ENCODE measurements at places on chromosomes 13 and 19.

DNA sequence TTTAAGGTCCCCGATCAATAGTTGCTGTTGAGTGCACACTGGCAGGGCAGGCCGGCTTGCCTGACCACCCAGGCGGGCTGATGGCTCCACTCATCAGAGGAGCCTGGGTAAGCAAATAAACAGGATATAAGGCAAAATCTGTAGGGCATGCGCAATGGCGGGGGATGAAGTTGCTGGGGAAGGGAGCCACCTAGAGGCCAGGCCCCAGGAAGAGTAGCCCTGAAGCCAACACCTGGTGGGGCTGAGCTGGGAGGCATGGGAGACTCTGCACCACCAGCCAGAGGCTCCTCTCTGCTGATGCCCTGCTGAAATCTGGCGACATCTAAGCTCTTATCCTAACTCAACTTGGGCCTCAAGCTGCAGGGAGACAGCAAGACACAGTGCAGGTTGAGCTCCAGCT, 324.3 kb downstream of the ZNF536 start:
- DNase-seq = no peak

- no peak for DNase-seq
Observed at GRCh38 chr13:40336228-40337221, 329.9 kb downstream of the FOXO1 start.

- no peak for DNase-seq
Observed at GRCh38 chr13:113126265-113127150, 3.9 kb downstream of the F10 start.

DNA sequence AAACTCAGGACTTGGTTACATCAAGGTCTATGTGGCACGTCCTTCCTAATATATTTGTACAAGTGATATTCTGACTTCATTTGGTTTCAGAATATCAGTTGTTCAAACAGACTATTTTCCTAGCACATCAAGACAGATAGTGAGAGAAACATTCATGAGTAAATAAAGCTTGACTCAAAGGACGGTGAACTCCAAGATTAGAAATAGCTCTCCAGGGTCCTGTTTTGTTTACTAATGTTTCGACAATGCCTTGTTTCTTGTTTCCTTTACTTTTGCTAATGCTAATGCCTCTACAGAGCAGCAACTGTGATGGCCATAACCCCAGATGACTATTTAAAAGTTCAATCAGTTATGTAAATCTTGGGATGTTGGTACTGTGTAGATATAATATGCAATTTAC, 313.9 kb downstream of the KLF12 start:
- DNase-seq = no peak

DNA sequence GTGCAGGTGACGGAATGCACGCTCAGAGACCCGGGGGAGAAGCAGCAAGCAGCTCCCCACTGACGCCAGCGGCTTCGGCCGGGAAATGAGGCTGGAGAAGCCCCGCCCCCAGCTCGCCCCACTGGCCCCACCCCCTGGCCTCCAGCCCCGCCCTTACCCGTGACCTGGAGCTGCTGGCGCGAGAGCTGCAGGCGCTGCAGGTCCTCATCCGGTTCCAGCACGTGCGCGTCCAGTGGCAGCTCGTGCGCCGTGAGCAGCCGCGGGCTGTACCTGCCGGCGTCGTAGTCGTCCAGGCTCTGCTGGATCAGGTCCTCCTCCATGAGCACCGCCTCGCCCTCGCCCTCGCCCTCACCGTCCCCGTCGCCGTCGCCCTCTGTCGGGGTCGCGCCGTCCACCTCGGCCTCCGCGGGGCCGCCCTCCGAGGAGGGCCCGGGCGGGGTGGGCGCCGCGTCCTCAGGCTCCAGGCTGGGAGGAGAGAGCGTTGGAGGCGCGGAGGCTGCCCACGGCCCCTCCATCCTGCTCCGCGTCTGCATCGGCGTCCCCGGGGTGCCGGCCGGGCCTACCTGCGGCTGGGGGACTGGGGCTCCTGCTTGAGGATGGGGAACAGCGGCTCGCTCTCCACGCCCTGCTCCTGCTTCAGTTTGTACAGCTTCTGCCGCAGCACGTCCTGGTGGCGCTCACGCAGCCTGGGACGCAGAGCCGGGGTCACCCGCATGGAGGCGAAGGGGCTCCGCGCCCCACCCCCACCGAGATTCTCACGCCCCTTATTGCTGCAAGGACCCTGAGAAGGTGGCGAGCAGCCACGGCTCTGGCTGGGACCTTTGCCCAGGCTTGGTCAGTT, 6.4 kb upstream of the TBXA2R start:
- no peak for DNase-seq

DNA sequence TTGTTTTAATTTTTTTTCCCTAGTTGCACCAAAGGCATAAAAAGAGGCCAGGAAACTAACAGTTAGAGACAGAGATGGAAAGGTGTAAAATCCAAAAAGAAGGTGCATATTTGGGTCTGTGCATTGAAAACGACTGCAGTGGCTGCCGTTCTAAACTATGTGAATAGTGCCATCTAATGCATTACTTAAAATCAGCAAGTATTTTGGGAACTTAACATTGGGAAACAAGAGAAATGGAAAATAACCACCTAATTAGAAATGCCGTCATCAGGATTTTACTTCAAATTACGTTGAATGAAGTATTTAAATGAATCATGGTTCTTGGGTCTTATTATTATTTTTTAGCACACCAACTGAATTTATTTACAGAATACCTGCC, 189.5 kb upstream of the MIR17HG start:
- no peak for DNase-seq

DNA sequence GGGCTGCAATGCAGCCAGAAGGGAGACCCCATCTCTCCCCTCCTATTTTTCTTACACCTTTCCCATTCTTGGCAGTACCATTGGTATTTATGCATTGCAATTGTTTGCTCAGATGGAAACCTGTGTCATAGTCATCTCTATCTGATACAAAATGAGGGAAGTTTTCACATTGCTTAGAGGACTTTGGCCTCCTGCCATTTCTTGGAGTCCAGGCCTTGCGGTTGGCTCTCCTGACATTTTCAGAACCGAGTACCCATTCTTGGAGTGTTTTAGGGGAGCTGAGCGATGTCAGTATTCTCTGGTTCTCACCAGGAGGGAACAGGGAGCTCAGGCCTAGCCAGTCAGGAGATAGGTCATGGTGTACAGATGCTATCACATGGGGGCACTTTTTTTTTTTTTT, 1.5 kb downstream of the SIN3B start:
- no peak for DNase-seq

GRCh38 chr19:45340899-45341453, 426 bp downstream of the KLC3 start:
- no peak for DNase-seq

GRCh38 chr13:95603887-95604555, 40.5 kb downstream of the DZIP1 start:
- no peak for DNase-seq

DNA sequence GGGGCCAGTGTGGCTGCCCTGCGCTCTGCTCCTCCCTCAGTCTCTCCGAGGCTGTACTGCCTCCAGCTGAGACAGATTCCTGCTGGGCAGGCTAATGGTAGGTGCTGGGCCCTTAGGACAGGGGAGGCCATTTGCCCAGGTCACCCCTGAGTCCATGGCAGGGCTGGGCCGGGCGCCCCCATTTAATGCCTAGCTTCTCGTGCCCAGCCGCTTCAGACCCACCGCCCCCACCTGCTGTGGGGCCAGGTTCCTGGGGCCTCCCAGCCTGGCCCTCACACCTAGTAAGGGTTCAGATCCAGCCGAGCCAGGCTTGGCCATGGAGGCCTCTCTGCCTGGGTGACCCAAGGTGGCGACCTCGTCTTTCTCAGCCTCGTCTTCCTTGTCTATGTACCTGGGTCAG, 17.8 kb downstream of the PIAS4 start:
- no peak for DNase-seq

- no peak for DNase-seq
Observed at GRCh38 chr19:3142292-3142670, 6.4 kb downstream of the GNA15 start.

DNA sequence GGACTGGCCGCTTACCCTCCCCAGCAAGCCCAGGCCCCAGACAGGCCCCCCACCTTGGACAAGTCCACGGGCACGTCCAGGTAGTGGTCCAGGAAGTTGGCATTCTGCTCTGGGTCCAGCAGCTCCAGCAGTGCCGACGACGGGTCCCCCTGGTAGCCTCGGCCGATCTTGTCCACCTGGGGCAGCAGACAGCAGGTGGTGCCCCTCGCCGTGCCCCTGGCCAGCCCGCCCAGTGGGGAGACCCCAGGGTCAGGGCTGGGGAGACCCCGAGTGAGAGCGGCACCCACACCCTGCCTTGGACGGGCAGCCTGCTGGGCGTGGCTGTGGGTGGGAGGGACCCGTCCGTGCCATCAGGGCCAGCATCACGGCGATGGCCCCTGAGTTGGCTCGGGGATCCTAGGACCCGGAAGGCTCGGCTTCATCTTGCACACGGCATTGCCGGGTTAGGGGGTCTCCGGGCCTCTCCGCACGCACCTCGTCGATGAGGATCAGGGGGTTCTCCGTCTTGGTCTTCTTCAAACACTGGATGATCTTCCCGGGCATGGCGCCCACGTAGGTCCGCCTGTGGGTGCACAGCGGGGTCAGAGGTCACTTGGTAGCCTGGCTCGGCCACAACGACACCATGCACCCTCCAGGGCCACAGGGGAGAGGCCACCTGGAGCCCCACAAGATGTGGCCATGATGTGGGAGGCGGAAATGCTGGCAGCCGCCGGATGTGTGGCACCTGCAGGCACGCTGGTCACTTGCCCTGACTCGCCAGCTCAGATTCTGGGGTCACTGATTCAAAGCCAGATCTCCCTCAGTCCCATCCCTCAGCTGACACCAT, 6.3 kb downstream of the RPL36 start:
- no peak for DNase-seq

DNA sequence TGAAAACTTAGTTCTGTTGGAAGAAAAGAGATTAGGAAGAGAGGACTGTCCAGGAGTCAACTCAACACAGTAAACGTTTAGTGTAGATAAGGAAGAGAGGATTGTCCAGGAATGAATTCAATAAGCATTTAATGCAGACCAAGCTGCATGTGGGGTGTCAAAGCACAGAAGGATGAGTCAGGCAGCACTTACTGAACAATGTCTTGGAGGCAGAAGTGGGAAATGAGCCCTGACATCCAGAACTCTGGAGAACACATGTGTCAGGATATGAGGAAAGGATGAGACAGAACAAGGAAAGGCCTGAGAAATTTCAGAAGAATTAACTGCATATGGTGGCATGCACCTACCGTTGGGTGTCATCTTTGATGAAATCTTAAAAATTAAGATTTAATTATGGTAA, 429.2 kb upstream of the HTR2A start:
- no peak for DNase-seq

DNA sequence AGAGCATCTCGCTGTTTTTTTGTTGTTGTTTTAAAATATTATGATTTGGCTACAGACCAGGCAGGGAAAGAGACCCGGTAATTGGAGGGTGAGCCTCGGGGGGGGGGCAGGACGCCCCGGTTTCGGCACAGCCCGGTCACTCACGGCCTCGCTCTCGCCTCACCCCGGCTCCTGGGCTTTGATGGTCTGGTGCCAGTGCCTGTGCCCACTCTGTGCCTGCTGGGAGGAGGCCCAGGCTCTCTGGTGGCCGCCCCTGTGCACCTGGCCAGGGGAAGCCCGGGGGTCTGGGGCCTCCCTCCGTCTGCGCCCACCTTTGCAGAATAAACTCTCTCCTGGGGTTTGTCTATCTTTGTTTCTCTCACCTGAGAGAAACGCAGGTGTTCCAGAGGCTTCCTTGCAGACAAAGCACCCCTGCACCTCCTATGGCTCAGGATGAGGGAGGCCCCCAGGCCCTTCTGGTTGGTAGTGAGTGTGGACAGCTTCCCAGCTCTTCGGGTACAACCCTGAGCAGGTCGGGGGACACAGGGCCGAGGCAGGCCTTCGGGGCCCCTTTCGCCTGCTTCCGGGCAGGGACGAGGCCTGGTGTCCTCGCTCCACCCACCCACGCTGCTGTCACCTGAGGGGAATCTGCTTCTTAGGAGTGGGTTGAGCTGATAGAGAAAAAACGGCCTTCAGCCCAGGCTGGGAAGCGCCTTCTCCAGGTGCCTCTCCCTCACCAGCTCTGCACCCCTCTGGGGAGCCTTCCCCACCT, 183.3 kb downstream of the KDM4B start:
- DNase-seq = no peak

Data from activated CD8-positive, alpha-beta memory T cell treated with anti-CD3 and anti-CD28 coated beads for 24 hours (primary cell).